Activated T-helper 2 cell treated with anti-CD3 and anti-CD28 coated beads, Interferon-gamma antibody, Interleukin-2, Interleukin-4, amounts not matched to agents 10 μg/mL and 5 μg/mL and 100 μg/mL, durations not matched to agents 14 hours and 24 hours and 36 hours (primary cell): ENCODE measurements at places on chromosomes 13 and 19. TPM values are rescaled to one million over a fixed set of nuclear protein-coding genes. Genes with fewer than 3 reads are reported as not detected.

GRCh38 chr13:20823071-20823470 lies 49.3 kb upstream of the EEF1AKMT1 start:
- DNase-seq: no peak

DNA sequence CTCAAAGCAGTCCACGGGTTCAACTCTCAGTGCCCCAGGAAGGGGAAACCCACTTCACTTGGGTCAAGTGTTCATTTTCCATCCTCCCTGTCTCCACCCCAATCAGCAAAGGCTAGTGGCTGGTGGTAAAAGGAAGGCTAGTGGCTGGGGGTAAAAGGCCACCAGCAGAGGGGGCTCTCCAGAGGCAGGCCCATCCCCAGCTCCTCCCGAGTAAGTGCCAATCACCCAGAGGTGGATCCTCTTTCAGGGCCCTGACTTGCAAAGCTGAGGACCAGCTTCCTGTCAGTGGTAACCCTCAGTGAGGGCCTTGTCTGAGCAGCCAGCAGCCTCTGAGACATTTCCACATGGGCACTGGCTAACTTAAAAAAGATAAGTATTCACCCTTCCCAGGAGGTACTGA lies 22.0 kb upstream of the TPT1 start:
- DNase-seq: no peak

Gene TMEM255B
- 2.1 and 2.2 TPM in 2 replicates for total RNA-seq

Gene LILRB1
- not detected in 2 replicates for total RNA-seq

Gene FIZ1
- 18.2 and 18.9 TPM in 2 replicates for total RNA-seq
